ENCODE measurements at places on chromosomes 12 and 14. TPM values are rescaled to one million over a fixed set of nuclear protein-coding genes. Genes with fewer than 3 reads are reported as not detected.

DNA sequence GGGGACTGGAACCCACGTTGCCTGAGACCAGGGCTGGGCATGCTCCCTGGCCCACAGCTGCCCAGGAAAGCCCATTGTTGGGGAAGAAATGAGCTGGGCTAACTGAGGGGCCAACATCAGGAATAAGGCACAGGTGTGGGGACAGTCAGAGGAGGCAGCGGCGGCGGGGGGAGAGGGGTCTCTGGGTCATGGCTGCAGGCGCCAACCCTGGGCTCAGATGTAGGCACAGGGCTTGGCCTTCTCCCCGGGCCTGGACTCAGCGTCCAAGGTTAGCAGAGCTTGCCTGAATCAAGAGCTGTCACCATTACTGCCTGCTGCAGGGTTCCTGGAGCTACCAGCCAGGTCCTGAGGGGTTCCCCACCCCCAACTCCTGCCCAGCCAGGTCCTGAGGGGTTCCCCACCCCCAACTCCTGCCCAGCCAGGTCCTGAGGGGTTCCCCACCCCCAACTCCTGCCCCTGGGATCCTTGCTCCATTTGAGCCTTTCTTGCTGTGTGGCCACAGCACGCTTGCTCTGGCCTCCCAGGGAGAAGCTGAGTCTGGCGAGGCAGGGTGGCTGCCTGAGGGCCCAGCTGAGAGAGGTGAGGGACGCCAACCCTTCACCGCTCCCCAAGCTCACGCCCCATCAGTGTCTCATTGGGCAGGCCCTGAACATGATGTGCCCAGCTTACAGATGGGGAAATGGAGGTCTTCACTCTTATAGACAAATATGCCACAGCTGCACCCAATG lies 6.2 kb downstream of the CHGA start:
- DNase-seq: no peak

GRCh38 chr12:67161322-67161918 lies 107.7 kb upstream of the CAND1 start:
- no peak for DNase-seq

- DNase-seq: peak; percentile 81
Measured at GRCh38 chr14:31206536-31207286, 882 bp downstream of the HECTD1 start.

GRCh38 chr12:53047221-53048032 lies 2.4 kb upstream of the TNS2 start:
- DNase-seq: peak; percentile 93

- no peak for DNase-seq
Measured at GRCh38 chr12:124852329-124852831, 11.3 kb downstream of the SCARB1 start.

- DNase-seq: no peak
Measured at GRCh38 chr14:102571043-102571442, 21.4 kb upstream of the RCOR1 start.

DNA sequence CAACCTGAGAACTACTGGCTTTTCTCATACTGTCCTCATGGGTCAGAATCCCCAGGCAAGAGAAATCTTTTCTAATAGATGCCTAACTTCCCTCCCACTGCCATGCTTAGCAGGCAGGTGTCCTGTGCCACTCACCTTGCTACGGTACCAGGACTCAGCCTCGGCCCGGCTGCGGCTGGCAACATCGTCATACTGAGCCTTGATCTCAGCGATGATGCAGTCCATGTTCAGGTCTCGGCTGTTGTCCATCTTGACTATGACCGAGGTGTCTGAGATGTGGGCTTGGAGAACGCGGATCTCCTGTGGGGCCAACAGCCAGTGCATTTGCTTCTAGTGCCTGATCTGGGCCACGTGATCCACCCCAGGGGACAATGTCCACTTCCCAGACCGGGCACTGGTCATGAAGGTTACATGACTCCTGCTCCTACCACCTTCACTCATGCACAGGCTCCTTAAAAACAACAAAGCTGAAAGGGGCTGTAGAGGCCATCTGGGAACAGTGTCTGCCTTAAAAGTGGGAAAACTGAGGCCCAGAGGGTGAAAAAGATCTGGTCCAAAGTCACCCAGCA lies 4.1 kb downstream of the KRT85 start:
- DNase-seq: no peak

DNA sequence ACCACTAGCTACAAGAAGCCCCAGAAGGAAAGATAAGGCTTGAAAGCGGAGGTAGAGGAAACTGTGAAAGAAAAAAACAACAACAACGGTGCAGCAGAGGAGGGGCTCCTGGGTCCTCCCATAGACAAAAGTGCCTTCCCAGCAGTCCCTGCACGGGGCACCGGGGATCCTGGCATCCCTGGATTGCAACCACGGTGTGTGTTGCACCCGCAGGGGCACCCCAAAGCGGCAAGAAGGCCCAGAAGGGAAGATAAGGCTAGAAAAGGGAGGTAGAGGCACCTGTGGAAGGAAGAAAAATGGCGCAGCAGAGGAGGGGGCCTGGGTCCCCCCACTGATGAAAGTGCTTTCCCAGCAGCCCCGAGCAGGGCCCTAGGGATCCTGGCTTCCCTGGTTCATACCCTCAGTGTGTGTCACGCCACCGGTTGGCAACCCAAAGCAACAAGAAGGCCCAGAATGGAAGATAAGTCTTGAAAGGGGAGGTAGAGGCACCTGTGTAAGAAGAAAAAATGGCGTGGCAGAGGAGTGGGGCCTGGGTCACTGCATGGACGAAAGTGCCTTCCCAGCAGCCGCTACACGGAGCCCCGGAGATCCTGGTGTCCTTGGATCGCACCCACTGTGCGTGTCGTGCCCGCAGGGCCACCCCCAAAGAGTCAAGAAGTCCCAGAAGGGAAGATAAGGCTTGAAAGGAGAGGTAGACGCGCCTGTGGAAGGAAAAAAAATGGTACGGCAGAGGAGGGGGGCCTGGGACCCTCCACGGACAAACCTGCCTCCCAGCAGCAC lies 281.0 kb downstream of the ALG10 start:
- DNase-seq: peak; percentile 64

- DNase-seq: no peak
Measured at GRCh38 chr12:48092611-48093010, 13.3 kb downstream of the SENP1 start.

DNA sequence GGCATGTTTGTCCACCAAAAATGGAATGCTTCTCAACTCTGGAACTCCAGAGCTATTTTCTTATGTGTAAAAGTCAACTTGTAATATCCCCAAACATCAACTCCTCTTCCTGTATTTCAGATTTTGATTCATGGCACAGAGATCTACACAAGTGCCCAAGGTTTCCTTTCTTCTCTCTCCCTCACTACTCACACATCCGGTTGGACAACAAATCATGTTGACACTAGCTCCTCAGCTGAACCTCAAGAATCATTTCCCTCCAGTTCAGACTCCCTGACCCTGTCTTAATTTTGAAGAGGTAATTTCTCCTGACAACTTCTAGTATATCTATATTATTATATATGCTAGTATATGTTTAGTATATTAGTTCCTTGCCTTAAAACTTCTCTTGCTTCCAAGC lies 485.4 kb upstream of the CCDC196 start:
- no peak for DNase-seq

DNA sequence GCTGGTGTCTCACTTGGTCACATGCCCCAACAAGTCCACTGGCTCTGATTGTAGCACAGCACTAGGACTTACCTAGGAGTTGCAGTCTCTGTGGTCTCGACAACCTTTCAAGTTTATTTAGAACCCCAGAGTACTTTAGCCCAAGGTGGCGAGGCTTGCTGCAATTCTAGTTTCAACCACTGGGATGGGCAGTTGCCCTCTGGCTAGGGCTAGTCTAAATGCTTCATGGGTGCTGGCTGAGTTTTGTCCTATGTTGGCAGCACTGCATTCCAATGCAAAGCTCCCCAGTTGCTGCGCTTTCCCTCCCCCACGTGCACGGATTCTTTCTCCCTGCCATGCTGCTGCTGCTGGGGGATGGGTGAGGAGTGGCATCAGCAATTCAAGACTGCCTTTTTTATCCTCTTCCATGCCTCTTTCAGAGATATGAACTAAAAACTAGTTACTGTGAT lies 207.9 kb downstream of the SYNE2 start:
- no peak for DNase-seq

Gene RASSF3
- 418 TPM for total RNA-seq

Gene RAPGEF3
- total RNA-seq: 39.2 TPM

Gene CD4
- 40.6 TPM for total RNA-seq

Gene SYT10
- 0.30 TPM for total RNA-seq

Gene KLRD1
- 6.5 TPM for total RNA-seq

Gene AKAP6
- 79.3 TPM for total RNA-seq

Gene TMEM121
- 7.5 TPM for total RNA-seq

Gene ART4
- total RNA-seq: 11.6 TPM

Gene RD3L
- total RNA-seq: not detected

Gene EPYC
- total RNA-seq: not detected

Gene ENO2
- 79.5 TPM for total RNA-seq

Gene ANKRD33
- total RNA-seq: 0.54 TPM

Gene CSRP2
- 67.4 TPM for total RNA-seq

Gene IFNG-AS1
- total RNA-seq: 0.42 TPM

Gene KLRC2
- total RNA-seq: 0.65 TPM
